ENCODE measurements at places on chromosomes 13 and 19.

GRCh38 chr13:82506805-82507414 lies 1375.4 kb downstream of the SLITRK1 start:
- H3K36me3 ChIP-seq = no peaks in the 10 kb centered on the region
- H3K4me3 ChIP-seq = no peak overlapping the region
- DNase-seq = no peak
- no peaks in the 10 kb centered on the region for H3K27me3 ChIP-seq

DNA sequence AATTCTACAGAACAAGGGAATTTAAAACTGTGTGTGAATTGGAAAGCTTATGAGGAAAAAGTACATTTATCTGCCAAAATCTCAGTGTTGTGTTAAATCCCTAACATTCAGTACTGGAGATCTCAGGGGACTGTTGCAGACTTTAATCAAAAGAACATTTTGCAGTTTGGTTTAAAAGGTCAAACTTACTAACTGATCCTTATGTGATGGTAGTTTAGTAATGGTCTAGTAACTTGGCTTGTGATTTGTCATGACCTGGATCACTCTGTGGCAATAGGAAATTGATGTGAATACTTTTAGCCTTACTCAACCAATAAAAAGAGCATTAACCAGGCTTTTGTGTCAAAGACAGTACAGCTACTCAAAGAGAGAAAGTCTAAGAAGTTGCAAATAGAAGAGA lies 862.1 kb upstream of the MIR17HG start:
- H3K36me3 ChIP-seq = no peaks in the 10 kb centered on the region
- H3K27ac ChIP-seq = no peak overlapping the region
- H3K4me1 ChIP-seq = no peaks in the 10 kb centered on the region
- H3K27me3 ChIP-seq = no peaks in the 10 kb centered on the region
- no peak overlapping the region for H3K4me3 ChIP-seq

GRCh38 chr13:97753942-97754670 lies 199.4 kb upstream of the IPO5 start:
- H3K27ac ChIP-seq = no peak overlapping the region
- H3K36me3 ChIP-seq = no peaks in the 10 kb centered on the region
- H3K4me3 ChIP-seq = no peak overlapping the region
- no peaks in the 10 kb centered on the region for H3K4me1 ChIP-seq

- no peak overlapping the region for H3K4me3 ChIP-seq
- H3K27ac ChIP-seq = no peak overlapping the region
- H3K27me3 ChIP-seq = no peaks in the 10 kb centered on the region
- peaks cover 18% of the 10 kb centered on the region for H3K4me1 ChIP-seq
Measured at GRCh38 chr19:17830567-17831418, 9.5 kb upstream of the INSL3 start.

GRCh38 chr19:32828643-32829344 lies 40.8 kb downstream of the SLC7A9 start:
- peaks cover 5% of the 10 kb centered on the region for H3K36me3 ChIP-seq
- H3K27me3 ChIP-seq = peaks cover 20% of the 10 kb centered on the region
- H3K4me3 ChIP-seq = no peak overlapping the region
- no peaks in the 10 kb centered on the region for H3K4me1 ChIP-seq
- no peak overlapping the region for H3K27ac ChIP-seq

- H3K36me3 ChIP-seq = no peaks in the 10 kb centered on the region
- no peaks in the 10 kb centered on the region for H3K4me1 ChIP-seq
- no peaks in the 10 kb centered on the region for H3K27me3 ChIP-seq
- H3K27ac ChIP-seq = no peak overlapping the region
- DNase-seq = no peak
Measured at GRCh38 chr19:56271151-56271550, 1.4 kb upstream of the EDDM13 start.

GRCh38 chr19:31499281-31500196 lies 150.3 kb upstream of the TSHZ3 start:
- H3K27ac ChIP-seq = no peak overlapping the region
- no peak for DNase-seq
- H3K4me1 ChIP-seq = no peaks in the 10 kb centered on the region
- no peaks in the 10 kb centered on the region for H3K36me3 ChIP-seq

GRCh38 chr19:33825556-33825955 lies 28.9 kb downstream of the KCTD15 start:
- no peak overlapping the region for H3K4me3 ChIP-seq
- H3K27ac ChIP-seq = no peak overlapping the region
- no peak for DNase-seq
- H3K27me3 ChIP-seq = peaks cover 23% of the 10 kb centered on the region
- no peaks in the 10 kb centered on the region for H3K36me3 ChIP-seq

GRCh38 chr19:45558399-45558878 lies 26.2 kb downstream of the OPA3 start:
- peaks cover 3% of the 10 kb centered on the region for H3K4me1 ChIP-seq
- peak; percentile 68 for DNase-seq
- H3K36me3 ChIP-seq = no peaks in the 10 kb centered on the region
- no peak overlapping the region for H3K4me3 ChIP-seq
- no peak overlapping the region for H3K27ac ChIP-seq

GRCh38 chr13:49418206-49418605 lies 25.7 kb downstream of the CAB39L start:
- no peak for DNase-seq
- no peak overlapping the region for H3K27ac ChIP-seq
- no peaks in the 10 kb centered on the region for H3K4me1 ChIP-seq
- H3K36me3 ChIP-seq = no peaks in the 10 kb centered on the region
- H3K27me3 ChIP-seq = no peaks in the 10 kb centered on the region
- H3K4me3 ChIP-seq = no peak overlapping the region

- no peak overlapping the region for H3K27ac ChIP-seq
- no peaks in the 10 kb centered on the region for H3K27me3 ChIP-seq
- H3K4me3 ChIP-seq = no peak overlapping the region
- DNase-seq = no peak
Measured at GRCh38 chr19:3295581-3295980, 70.8 kb upstream of the NFIC start.

GRCh38 chr19:13526552-13526951 lies 20.3 kb upstream of the CACNA1A start:
- H3K36me3 ChIP-seq = no peaks in the 10 kb centered on the region
- no peak overlapping the region for H3K27ac ChIP-seq
- no peak for DNase-seq
- no peaks in the 10 kb centered on the region for H3K4me1 ChIP-seq
- peaks cover 2% of the 10 kb centered on the region for H3K27me3 ChIP-seq

DNA sequence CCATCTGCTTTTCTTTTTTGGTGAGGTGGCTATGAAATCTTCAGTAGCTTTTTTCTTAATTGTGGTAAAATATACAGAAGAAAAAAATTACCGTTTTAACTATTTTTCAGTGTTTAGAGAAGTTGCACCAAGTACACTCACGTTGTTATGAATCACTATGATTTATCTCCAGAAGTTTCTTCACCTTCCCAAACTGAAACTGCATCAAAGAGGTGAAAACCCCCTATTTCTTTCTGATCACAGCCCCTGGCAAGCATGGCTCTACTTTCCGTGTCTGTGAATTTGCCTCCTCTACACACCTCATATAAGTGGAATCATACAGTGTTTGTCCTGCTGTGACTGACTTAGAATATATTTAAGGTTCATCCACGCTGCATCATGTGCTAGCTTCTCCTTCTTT lies 15.6 kb upstream of the SIGLEC10 start:
- no peak for DNase-seq
- no peaks in the 10 kb centered on the region for H3K27me3 ChIP-seq
- H3K27ac ChIP-seq = no peak overlapping the region
- H3K4me1 ChIP-seq = no peaks in the 10 kb centered on the region

DNA sequence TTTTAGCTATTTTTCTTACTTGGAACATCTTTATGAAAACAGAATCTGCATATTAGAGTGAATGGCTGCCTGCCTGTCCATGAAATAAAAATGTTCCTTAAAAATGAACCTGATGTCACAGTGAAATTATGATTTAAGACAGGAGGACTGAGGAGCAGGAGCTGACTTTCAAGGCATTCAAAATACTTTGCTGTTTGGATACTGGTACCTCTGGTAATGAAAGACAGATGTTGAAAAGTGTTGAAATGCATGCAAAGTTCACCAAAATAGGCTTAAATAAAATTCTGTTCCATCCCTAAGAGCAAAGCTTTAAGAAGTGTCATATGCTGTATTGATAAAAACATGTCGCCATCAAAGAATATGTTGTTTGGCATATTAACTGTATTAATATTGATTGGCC lies 1.7 kb downstream of the ARHGEF7 start:
- peaks cover 26% of the 10 kb centered on the region for H3K27me3 ChIP-seq
- H3K27ac ChIP-seq = no peak overlapping the region
- DNase-seq = no peak

DNA sequence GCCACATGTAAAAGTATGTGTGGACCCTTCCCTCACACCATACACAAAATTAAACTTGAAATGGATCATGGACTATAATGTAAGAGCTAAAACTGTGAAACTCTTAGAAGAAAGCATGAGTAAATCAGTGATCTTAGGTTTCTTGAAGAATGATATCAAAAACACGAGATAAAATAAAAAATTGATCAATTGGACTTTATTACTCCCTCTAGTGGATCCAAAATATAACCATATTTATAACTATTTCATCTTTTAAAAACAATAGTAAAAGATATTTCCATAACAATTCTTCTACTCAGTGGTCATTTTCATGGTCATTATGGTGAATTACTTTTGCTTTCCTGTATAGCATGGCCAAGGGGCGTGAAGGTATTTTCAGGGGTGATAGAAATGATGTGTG lies 174.6 kb upstream of the LSM14A start:
- H3K36me3 ChIP-seq = no peaks in the 10 kb centered on the region
- no peaks in the 10 kb centered on the region for H3K27me3 ChIP-seq
- no peak overlapping the region for H3K27ac ChIP-seq
- no peak overlapping the region for H3K4me3 ChIP-seq

- H3K4me3 ChIP-seq = no peak overlapping the region
- no peak for DNase-seq
Measured at GRCh38 chr19:2136796-2137195, 14.6 kb downstream of the AP3D1 start.

DNA sequence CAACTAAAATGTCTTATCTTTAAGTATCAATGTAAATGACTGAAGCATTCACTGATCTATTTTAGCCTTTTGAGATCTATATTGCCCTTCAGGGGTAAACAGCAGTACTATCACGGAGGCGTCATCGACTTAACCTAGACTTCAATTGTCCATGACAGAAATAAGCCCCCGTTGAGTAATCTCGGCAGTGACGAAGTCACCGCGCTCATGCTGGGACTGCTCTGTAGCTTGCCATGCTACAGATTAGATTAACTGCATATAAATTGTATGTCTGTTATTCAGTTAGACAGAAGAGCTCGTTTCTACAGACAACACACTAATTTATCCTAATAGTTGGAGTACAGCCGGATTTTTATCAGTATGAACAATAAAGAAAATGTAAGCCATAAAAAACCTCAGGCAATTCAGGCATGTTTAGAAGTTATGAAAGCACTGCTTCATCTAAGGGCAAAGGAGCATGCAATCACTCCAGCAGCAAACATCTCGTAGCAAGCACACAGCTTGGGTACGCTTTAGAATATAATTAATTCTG lies 56.6 kb downstream of the TUBGCP3 start:
- no peaks in the 10 kb centered on the region for H3K36me3 ChIP-seq
- H3K27ac ChIP-seq = no peak overlapping the region
- no peaks in the 10 kb centered on the region for H3K27me3 ChIP-seq

GRCh38 chr19:32130332-32130731 lies 215.1 kb upstream of the ZNF507 start:
- no peak for DNase-seq
- H3K4me1 ChIP-seq = no peaks in the 10 kb centered on the region
- no peak overlapping the region for H3K27ac ChIP-seq
- no peak overlapping the region for H3K4me3 ChIP-seq
- H3K27me3 ChIP-seq = no peaks in the 10 kb centered on the region
